ENCODE measurements at places on chromosomes 5 and 9.

GRCh38 chr5:171495122-171495700 is 75.8 kb downstream of the FGF18 start:
- no peak for DNase-seq

- no peak for DNase-seq
Measured at GRCh38 chr5:140258016-140258415, 44.9 kb downstream of the PFDN1 start.

DNA sequence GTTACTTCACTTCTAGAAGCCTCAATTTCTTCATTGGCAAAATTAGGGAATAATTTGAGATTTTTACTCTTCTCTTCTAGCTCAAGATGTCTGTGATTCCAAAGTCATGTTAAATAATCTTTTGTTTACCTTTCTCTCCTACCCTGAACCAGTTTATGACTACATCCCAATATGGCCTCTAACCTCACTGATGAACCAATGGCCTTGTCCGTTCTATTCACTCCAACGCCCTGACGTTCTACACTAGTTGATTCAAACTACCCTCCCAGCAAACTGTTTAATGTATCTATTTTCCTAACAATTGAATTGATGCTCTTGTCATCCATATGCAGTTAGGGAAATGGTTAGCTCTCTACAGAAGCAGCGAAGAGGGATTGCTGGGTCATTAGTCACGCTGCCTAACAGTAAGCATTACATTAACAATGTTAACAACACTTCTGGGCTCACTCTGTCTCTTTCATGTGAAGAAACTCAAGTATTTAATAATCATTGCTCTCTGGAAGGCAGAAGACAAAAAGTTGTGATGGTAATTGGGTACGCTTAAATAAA is 38.0 kb downstream of the RAPGEF1 start:
- DNase-seq, result no peak

- no peak for DNase-seq
Measured at GRCh38 chr5:88813244-88813643, 69.7 kb downstream of the MEF2C start.

DNA sequence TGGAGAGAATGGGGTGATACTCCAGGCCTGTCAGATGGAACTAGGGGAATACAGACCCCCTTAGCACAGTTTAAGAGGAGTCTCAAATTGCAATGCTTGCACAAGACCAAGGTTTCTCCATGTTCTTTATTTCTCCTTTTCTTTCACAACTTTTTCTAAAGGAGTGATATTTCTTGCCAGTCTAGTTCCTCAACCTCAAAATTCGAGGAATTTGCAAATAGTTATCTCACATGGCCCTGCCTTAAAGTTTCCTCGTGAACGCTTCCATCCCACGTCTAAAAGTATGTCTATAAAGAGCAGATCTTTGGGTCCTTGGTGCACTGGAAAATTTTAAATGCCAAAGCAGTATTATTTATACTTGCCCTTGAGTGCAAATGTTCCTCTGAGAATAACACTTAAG is 373.8 kb upstream of the KLF4 start:
- no peak for DNase-seq

DNA sequence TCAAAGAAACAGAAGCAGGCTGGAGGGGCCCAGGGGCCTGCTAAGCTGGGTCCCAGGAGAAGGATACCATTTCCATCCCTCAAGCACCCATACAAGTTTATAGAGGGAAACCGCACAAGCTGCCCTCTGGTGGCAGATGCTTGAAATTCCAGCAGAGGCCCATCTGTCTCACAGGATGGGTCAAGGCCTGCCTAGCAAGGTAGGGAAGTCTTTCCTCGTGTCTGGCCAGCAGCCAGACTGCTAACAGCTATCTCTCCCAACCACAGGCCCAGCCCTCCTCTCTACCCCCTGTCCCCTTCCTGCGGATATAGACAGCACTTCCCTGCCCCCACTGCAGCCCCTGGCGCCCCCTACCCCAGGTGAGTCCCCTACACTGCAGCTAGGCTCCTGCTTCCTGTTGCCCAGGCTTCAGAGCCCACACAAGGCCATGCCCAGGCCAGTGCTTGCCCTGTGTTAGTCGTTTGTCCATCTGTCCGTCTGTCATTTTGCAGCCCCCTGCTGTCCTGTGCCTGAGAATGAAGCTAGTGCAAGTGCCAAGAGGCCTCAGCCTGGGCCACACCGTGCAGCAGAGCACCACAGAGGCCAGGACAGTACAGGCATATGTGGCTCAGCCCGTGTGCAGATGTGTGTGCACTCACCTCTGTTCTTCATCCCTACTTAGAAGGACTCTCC is 26.2 kb downstream of the TCF7 start:
- DNase-seq, result peak; percentile 34

DNA sequence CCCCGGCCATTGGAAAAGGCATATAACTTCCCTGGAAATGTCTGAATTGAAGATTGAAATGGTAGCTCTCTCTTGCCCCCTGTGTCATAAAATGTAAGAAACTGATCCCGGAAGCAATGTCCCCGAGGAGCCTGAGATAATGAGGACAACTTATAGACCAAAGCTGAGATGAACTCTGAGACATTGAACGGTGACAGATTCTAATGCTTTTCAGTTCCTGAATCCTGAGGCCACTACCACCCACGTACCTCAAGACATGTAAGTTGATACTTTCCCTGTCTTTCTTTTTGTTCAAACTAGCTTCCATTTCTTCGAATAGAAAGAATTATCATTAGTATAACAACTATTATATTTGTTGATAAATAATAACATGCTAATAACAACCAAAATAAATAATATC is 51.0 kb downstream of the KIF4B start:
- no peak for DNase-seq

GRCh38 chr9:128097543-128098296 is 29.7 kb downstream of the SLC25A25 start:
- DNase-seq, result no peak

DNA sequence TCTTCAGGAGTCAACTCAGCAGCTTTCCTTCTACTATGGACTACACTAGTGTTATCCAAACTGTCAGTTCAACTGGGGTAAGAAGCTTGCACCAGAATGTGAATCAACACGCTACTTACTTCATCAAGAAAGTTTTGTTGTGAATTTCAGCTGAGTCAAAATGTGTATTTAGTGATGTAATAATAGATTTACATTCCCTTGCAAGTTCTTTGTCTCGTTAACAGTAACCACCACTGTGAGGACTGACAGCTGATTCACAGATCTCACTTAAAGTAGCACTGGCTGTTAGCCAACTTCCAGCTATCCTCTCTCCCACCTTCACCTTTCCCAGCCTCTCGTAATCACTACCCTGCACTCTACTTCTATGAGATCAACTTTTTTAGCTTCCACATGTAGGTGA is 445.3 kb downstream of the NTRK2 start:
- no peak for DNase-seq

DNA sequence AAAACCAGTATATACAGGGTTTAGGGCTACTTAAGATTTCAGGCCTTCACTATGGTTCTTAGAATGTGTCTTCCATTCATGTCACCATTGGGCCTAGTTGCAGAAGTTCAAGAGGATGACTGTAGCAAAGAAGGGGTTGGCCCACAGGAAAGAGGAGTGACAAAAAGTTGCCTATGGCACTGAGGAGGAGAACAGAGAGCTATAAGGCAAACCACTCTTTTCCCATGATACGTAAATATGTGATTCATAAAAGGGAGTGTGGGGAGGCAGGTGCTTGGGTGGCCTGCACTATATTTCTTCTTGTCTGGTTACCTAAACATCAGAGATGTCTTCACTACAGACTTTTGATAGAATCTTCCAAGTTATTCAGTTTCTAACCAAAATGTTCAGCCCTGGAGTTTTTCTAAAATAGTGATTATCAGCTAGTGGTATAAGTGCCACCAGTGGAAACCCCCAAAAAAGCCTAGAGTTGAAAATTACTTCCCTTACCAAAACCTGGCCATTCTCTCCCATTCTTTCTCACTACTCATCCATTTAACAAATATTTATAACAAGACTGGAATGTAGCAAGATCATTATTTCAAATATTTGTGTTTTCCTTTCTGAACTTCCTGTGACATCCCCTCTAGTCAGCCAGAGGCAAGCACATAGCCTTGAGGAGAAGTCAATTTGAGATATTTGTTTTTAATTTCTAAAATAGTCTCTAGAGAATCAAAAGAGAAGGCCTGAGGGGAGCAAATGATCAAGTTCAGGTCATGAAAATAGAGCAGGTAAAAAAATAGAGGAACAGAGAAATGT is 367.4 kb downstream of the EFNA5 start:
- no peak for DNase-seq

GRCh38 chr5:151659001-151659754 is 27.5 kb downstream of the SPARC start:
- DNase-seq, result peak; percentile 60

- DNase-seq, result no peak
Measured at GRCh38 chr5:179123491-179124272, 63.5 kb downstream of the ZNF354C start.

GRCh38 chr5:170639221-170639925 is 135.6 kb downstream of the KCNIP1 start:
- no peak for DNase-seq

GRCh38 chr9:80931163-80931562 is 758.2 kb downstream of the TLE1 start:
- no peak for DNase-seq

- no peak for DNase-seq
Measured at GRCh38 chr5:10157085-10157669, 92.5 kb downstream of the ATPSCKMT start.

- DNase-seq, result no peak
Measured at GRCh38 chr9:101572316-101572715, 22.5 kb downstream of the PPP3R2 start.

DNA sequence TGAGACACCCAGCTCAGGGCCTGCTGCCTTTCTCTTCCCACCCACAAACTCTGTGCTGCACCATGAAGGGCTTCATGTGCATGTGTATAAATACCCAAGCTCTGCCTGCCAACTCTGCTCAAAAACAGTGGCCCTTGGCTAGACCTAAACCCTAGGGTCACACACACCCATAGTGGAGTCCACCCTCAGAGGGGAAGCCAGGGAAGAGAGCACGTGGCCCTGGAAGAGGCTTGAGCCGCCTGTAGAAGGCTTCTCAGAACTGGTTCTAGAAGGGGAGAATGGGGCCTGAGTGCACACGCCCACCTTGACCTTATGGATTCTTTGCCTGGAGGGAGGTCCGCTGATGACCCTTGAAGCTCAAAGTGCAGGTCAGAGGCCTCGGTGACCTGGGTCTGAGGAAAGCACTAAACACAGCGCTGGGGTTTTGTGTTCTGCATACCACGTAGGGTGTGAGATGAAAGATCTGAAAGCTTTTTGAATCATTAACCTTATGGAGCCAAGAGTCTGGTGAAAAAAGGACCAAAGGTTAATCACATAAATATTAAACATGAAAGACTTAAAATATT is 60.6 kb downstream of the CYFIP2 start:
- DNase-seq, result no peak

DNA sequence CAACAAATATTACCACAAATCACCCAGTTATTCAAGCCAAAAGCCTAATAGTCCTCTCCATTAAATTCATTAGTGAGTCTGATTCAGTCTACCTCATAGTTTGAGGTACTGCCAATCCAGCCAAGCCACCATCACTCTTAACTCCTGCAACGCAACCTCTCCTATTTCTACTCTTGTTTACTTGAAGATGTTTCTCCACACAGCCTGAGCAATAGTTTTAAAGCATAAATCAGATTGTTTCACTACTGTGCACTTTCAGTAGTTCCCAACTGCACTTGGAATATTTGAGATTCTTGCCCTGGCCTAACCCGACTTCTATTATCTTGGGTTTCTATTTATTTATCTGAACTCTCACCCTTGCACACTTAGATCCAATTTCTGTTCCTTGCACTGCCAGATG is 85.5 kb downstream of the YIPF5 start:
- DNase-seq, result no peak

- no peak for DNase-seq
Measured at GRCh38 chr5:124659798-124660197, 86.6 kb downstream of the ZNF608 start.

DNA sequence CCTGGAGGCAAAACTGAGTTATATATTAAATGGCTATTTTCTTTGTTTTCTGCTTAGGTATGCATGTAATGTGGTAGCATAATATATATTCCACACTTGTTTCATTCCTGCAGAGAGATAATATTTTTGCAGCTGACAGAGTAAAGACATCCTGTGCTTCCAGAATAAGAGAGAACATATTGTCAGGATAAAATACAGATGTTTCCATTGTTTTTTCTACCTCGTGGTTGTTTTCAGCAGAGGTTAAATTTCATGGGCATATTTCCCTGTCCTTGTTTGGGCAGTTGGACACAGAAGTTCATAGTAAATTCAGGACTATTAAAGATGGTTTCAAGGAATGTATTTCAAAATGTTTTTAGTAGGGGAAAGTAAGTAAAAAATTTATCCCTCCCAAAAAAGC is 47.6 kb upstream of the MEGF10 start:
- DNase-seq, result no peak

- DNase-seq, result no peak
Measured at GRCh38 chr5:158958021-158958994, 141.4 kb downstream of the EBF1 start.

Data from activated CD4-positive, CD25-positive, alpha-beta regulatory T cell (primary cell).